Astrocyte of the hippocampus (primary cell): ENCODE measurements at places on chromosomes 16 and 17.

- no peak for DNase-seq
These were observed 1.7 kb upstream of the RBBP6 start for GRCh38 chr16:24537474-24538337.

- DNase-seq: no peak
These were observed 279.5 kb downstream of the SEC14L1 start for GRCh38 chr17:77420095-77420803.

- DNase-seq: no peak
These were observed 174.1 kb upstream of the MPHOSPH6 start for GRCh38 chr16:82344157-82344556.

- no peak for DNase-seq
These were observed 305.2 kb downstream of the SEC14L1 start for GRCh38 chr17:77445760-77446532.

- DNase-seq: no peak
These were observed 26.3 kb downstream of the NLRP1 start for GRCh38 chr17:5557990-5558389.

GRCh38 chr16:56415875-56416274 is 9.5 kb downstream of the AMFR start:
- DNase-seq: no peak

DNA sequence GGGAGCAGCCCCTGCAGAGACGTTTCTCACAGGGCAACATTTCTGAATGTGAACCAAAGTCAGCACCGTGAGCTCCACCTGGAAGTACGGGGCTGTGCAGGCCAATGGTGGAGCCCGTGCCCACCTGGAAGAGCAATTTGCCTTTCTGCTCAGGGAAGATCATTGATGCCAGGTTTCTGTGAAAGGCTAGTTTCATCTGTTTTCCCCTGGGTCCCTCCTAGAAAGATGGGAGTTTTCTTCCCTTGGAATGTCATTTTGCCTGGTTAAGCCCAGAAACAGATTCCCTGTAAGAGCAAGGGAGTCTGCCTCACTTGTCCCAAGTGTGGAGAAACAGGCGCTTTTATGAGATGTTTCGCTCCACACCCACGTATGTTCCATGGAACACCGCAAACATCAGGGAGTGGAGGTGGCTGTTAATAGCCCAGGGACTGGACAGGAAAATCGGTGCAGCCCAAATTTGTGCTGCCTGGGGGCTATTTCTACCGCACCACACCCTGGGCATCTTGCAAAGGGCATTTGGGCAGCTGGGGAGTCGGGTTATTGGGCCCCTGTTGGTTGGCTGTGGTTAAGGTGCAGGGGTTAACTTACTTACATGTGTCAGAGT is 2.6 kb downstream of the SLC6A4 start:
- DNase-seq: no peak

GRCh38 chr17:65102235-65102634 is 34.9 kb upstream of the RGS9 start:
- DNase-seq: no peak

DNA sequence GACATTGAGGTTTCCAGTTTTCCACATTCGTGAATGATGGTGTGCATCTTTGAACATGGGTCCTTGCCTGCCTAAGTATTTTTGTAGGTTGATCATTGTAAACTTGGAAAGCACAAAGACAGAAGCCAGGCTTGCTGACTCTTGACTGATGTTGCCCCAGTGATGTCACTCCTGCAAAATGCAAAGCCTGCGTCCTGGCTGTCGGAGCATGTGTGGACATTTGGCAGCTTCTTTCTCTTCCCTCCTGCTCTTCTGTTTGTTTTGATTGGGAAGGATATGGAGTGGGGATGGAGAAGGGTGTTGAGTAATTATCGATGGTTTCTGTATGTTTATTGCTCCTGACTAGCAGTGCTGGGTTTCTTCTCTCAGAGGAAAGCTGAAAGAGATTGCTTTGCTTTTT is 3.2 kb downstream of the NDE1 start:
- DNase-seq: peak; percentile 81

DNA sequence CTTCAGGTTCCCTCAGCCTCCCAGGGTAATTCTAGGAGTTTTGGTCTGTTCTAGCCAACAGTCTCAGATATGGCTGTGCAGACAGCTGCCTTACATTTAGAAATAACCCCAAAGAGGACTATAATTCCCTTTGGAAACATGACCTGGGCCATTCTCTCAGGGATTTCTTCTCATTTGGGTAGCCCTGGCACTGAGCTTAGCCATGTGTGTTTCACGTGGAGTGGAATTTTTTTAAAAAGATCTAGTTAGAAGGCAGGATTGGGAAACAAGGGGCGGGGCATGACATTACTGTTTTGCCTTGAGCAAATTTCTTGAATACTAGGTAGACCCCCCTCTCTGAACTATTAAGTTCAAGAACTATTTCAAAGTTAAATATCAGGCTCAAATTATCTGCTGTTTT is 29.6 kb upstream of the MRC2 start:
- DNase-seq: no peak

DNA sequence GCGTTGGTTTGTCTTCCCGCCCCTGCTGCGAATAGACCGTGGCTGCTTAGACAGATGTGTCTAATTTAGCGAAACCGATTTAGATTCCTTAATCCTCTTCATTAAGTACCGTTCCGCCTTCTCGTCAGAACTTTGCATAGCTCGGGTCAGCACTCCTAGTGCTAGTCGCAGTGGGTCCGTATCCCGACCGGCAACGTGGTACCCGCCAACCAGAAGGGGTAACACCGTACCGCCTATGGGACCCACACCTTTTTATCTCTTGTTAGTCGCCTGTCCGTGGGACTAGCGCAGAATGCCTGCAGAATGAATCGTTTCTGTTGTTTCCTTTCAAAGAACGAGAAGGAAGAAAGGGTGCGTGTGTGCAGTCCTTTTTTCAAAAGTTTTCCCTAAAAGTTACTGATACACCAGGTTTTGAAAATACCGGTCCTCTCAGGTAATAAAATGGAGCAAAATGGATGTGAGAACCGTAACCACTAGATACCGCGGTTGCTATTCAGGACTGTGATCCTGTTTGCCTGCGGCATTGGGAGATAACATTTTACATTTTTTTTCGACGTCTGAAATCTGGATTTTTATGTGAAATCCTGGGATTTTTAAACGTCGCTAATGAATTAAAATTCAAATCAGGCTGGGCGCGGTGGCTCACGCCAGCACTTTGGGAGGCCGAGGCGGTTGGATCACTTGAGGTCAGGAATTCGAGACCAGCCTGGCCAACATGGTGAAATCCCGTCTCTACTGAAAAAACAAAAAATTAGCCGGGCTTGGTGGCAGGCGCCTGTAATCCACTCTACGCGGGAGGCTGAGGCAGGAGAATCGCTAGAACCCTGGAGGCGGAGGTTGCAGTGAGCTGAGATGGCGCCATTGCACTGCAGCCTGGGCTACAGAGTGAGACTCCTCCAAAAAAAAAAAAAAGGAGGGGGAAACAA is 998 bp upstream of the SRSF1 start:
- no peak for DNase-seq

DNA sequence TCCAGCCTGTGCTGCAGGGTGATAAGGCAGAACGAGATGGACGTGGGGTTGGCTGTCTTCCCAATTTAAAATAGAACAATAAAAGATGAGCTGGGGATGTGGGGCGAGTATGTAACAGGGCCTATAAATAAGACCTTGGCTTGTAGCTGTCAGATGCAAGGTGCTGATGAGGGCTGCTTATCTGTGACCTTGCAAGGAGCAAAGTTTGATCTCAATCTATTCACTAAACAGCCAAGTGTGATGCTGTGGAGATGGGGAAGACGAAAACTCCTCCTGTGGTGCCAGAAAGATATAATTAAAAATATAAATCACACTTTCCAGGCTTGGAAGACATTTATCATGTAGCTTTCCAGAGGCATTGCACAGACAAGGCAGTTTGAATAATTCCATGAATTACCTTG is 26.7 kb upstream of the TEX2 start:
- DNase-seq: no peak

GRCh38 chr17:76268991-76269981 is 4.1 kb downstream of the UBALD2 start:
- no peak for DNase-seq

- DNase-seq: no peak
These were observed 20.8 kb upstream of the TMIGD1 start for GRCh38 chr17:30354701-30355100.

GRCh38 chr16:2883458-2883908 is 468 bp downstream of the FLYWCH2 start:
- DNase-seq: peak; percentile 66

- DNase-seq: no peak
These were observed 12.2 kb upstream of the DUS1L start for GRCh38 chr17:82077617-82078358.

- no peak for DNase-seq
These were observed 282.4 kb upstream of the DYNLRB2 start for GRCh38 chr16:80258407-80258806.

DNA sequence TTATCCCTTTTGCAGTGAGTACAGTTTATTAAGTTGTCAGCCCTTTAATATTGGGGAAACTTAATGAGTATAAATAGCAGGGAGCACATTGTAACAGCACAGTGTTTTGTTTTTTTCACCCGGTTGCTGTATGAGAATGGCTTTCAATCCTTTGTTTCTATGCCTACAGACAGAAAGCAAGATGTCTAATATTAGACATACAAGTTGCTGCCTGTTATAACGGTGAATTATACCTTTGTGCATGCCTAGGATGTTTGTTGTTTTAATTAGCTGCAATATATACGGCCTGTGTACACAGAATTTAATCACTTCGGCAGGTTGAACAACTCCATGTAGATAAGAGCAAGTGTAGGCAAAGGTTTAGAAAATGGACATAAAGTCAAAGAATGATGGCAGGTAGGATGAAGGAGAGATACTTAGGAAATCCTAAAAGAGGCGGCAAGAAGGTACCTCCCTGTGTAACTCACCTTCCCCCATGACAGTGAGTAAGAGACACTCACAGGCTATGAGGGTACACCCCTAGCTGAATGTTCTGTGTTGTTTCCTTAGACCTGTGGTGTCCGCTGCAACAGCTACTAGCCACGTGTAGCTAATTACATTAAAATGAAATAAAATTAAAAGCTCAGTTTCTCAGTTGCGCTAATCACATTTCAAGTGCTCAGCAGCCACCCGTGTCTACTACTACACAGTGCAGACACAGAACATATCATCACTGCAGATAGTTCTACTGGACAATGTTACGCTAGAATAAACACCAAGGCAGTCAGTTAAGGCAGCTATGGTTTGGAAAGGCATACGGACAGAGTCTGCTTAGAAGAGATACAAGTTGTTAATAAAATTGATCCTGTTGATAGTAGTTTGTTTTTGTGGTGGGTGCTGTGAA is 10.9 kb downstream of the SLC7A6OS start:
- no peak for DNase-seq

- DNase-seq: no peak
These were observed 22.6 kb upstream of the KIFC3 start for GRCh38 chr16:57824888-57825287.

GRCh38 chr17:2925011-2925410 is 128.8 kb downstream of the RAP1GAP2 start:
- peak; percentile 20 for DNase-seq

DNA sequence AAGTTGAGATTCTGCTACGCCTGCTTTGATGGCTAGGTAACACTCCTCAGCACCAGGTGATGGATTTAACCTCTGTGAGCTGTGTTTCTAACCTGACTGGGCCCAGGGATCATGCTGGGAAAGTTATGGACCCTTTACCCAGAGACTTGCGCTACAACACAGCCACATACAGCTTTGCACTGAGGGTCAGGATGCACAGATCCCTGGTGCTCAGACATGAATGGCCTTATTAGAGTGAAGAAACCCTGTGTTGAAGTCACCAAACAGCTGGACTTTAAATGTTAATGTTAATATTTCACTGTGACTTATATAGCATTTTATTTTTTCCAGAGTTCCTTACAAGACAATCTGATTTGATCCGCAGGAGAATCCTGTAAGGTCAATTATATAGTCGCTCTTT is 114.3 kb downstream of the MSI2 start:
- DNase-seq: no peak

GRCh38 chr16:4465977-4466779 is 8.2 kb downstream of the NMRAL1 start:
- no peak for DNase-seq

DNA sequence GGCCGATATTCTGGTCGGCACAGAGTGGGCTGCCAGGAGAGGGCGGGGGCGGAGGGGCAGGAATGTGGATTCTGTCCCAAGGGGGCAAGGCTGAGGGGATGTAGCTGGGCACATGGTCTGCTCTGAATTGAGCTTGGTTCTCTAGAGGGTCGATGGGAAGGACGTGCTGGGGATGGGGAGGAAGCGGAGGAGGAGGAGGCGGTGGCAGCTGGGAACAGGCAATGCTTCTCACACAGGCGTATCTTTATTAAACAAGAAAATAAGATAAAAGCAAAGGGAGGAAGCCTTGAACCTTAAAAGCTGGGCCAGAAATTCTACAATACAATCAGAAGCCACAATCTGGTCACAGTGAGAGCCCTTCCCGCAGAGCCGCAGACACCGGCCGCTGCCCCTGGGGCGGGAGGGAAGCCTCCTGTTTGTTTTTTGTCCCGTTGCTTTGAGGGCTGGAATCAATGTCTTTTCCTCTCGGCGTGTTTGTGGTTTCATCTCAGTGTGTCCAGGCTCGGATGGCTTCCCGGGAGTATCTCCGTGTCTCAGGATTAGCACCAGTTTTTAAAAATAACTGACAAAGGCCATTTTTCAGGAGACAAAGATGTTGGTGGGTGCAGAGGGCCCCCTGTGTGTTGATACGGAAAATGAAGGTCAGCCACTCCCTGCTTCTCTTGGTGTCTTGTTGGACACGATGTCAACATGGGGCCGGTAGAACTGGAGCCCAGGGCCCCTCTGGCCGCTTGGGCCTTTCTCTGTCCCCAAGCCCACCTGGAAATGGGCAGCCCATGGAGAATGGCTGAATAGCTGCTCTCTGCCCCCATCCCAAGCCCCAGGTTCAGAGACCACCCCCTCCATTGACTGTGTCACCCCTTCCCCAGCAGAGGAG is 12.3 kb upstream of the SLC7A5 start:
- no peak for DNase-seq

DNA sequence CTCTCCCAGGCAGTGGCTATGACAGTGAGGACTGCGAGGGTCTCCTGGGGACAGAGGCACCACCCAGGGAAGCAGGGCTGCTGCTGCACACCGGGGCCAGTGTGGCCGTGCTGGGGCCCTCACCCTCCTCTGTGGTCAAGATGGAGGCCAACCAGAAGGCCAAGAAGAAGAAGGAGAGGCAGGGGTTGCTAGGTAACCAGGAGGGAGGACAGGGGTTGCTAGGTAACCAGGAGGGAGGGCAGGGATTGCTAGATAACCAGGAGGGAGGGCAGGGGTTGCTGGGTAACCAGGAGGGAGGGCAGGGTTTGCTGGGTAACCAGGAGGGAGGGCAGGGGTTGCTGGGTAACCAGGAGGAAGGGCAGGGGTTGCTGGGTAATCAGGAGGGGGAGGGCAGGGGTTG is 55.2 kb downstream of the ACTG1 start:
- no peak for DNase-seq
